NCI-H1048 (cell line): ENCODE measurements at places on chromosomes 7 and 10.

DNA sequence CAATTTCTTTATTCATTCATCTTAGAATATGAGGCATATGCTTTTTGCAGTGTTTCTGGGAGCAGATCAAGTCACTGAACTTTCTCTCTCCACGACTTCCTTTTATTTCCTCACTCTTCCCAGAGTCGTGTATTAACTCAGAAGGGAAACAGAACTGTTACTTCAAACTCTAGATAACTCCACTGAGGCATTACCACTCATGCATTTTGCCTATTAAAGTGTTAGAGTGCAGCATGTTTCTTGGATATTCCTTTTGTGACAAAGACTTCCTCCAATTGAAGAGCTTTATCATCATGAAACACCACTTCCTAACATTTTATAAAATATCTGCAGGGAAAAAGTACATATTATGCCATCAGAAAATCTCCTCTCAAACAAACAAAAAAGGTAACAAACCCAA is 797.4 kb upstream of the COBL start:
- DNase-seq, result no peak

GRCh38 chr10:66799474-66799873 is 126.4 kb upstream of the LRRTM3 start:
- no peak for DNase-seq

- no peak for DNase-seq
Observed at GRCh38 chr10:72386916-72387586, 32.3 kb upstream of the DNAJB12 start.

DNA sequence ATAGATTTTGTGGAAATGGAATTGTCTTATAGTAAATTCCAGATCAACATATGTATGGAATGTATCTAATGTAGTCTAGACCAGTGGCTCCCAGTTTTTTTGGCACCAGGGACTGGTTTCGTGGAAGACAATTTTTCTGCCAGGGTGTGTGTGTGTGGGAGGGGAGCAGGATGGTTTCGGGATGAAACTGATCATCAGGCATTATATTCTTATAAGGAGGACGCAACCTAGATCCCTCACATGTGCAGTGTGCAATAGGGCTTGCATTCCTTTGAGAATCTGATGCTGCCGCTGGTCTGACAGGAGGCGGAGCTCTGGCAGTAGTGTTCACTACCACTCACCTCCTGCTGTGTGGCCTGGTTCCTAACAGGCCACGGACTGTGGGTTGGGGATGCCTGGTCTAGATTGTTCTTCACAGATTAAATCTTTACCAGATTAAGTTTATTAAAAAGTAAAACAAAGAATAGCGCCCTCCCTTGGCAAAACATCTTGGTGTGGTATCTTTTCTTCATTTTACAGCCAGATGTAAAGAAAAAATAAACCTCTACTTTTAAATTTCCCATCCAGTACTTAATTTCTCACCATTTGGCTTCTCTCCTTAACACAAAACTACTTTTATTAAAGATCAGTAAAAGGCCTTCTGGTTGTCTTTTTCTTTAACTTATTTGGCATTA is 48.4 kb downstream of the SEPTIN7 start:
- DNase-seq, result no peak

- DNase-seq, result no peak
Observed at GRCh38 chr7:16754856-16755317, 1.3 kb downstream of the TSPAN13 start.

DNA sequence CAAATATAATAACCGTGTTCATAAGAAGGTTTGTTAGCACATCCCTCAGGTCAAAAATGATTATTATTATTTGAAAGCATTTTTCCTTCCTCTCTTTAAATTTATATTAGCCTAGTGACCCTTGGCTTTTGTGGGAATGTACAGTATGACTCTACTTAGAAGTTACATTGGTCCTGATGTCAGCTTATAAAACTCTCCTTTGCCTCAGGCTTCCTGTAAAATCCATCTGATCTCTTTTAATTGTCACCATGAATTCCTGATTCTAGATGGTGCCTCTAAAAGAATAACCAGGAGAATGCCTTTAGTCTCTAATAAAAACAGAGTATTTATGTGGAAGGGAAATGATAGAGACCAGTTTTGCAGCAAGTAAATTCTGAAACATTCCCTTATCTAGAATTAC is 1134.4 kb downstream of the XPNPEP1 start:
- DNase-seq, result no peak

- no peak for DNase-seq
Observed at GRCh38 chr7:30974605-30975255, 11.0 kb downstream of the GHRHR start.

GRCh38 chr10:1290071-1290471 is 233.9 kb downstream of the WDR37 start:
- DNase-seq, result no peak

- DNase-seq, result no peak
Observed at GRCh38 chr7:110470420-110470819, 620.5 kb upstream of the LRRN3 start.

- DNase-seq, result no peak
Observed at GRCh38 chr10:74976565-74976964, 134.9 kb upstream of the SAMD8 start.

DNA sequence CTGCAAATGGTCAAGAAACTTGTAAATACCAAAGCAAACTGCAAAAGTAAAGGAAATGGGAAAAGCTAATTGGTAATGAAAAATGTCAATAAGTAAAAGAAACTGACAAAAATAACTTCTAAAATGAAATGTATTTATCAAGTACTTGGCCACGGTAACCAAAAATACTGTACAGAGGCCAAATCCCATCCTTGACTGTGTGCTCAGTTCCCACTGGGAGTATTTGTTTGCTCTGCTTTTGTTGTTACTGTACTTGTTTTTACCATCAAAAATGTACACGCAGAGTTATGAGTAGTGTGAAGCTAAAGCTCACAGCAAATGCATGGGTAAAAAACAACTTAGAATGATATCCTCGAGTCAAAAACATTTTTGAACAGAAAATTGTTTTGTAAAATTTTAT is 31.1 kb downstream of the ENKUR start:
- no peak for DNase-seq

- no peak for DNase-seq
Observed at GRCh38 chr10:105914432-105914831, 1250.1 kb downstream of the SORCS1 start.

DNA sequence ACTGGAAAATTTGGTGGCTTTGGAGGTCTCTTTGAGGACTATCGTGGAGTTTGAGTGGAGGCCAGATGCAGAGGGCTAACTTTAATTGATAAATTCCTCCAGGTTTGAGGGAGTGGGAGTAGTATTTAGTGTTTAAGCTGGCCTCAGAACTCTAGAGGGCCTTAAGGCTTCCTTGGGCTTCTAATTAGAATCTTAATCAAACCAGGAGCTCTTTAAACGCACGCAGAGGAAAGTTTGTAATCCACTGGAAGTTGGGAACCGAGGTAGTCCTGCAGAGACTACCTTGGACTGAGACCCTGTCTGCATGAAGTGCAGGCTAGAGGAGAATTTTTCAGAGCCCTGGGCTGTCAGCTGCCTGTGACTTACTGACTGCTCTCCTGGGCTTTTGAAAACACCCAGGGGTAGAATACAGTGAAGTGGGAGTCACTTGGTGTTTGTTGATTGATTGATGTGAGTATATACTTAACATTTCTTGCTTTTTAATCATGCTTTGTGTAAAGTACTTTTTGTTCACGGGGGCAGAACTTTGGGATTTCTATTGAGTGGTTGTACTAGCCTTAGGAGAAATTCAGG is 5.9 kb downstream of the SPAG6 start:
- no peak for DNase-seq

DNA sequence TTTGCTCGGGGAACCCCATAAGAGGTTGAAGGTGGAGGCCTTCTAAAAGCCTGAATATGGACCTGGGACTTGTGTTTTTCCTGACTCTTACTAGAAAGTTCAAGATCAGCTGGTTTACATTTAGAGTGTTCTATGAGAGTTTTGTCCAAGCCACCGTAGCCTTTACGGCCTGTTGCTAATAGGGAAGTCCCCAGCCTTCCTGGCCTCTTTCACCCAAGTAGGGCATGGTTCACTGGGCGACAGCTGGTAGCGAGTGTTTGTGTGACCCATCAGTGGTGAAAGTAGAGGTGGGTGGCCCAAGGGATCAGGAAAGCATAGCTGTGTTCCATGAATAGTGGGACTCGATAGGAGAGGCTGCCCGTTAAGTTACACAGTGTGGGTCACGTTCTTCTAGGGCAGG is 60.1 kb downstream of the RABGEF1 start:
- DNase-seq, result no peak
